ENCODE measurements at places on chromosomes 13 and 19.

DNA sequence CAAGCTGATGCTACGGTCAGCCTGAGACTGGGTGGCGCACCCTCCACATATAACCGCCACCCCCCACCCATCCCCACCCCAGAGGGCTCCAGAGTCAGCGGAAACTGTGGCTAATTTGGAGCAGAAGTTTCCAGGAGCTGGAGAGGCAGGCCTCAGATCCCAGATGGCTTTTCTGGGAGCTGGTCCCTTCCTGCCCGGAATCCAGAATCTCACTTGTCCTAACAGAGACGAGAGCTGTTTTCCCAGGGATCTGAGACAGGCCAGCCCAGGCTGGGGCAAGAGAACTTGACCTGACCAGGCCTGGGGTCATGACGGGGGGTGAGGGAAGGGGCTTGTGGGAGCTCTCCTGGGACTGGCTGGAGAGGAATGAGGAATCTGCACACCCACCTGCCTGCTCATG lies 6.5 kb downstream of the EPHX3 start:
- no peak for DNase-seq

- no peak for DNase-seq
Observed at GRCh38 chr13:83753912-83754624, 128.2 kb downstream of the SLITRK1 start.

DNA sequence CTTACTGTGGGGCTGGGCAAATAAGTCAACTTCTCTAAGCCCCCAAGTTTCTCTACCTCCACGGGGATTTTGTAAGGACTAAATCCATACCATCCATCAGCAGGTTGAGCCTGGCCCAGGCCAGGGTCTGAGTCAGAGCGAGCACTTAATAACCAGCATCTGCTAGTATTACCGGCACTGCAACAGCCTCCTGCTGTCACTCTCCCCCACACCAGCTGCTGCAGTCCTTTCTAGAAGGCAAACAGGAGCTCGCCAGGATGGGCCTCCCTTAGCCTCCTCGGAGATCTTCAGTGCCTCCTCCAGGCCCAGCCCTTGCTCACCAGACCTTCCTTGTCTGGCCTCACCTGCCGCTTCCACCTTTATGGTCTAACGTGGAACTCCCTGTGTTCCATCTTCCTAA lies 3.2 kb downstream of the NAPA start:
- DNase-seq, result no peak

DNA sequence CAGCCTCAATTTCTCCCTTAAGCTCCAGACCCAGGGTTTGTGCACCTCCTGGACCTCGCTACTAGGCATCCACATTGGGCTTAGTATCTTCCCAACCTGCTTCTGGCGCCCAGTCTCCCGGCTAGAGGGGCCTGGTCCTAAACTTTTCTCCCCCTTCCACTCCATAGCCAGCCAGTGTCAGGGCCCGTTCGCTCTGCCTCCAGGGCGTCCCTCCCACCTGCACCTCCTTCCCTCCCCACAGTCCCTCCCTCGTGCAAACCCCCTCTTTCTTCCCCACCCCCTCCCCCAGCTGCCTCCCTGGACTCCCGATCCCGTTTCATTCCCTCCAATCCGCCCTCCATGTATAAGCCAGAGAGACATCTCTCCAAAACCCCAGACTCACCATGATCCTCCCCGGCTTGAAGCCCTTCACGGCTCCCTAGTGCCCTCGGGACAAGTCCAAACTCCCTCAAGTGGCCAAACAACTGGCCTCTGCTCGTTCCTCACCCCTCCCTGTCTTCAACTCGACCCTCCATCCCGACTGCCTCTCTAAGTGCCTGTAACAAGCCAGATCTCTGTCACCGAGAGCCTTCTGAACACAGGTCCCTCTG lies 997 bp upstream of the SAMD4B start:
- no peak for DNase-seq

DNA sequence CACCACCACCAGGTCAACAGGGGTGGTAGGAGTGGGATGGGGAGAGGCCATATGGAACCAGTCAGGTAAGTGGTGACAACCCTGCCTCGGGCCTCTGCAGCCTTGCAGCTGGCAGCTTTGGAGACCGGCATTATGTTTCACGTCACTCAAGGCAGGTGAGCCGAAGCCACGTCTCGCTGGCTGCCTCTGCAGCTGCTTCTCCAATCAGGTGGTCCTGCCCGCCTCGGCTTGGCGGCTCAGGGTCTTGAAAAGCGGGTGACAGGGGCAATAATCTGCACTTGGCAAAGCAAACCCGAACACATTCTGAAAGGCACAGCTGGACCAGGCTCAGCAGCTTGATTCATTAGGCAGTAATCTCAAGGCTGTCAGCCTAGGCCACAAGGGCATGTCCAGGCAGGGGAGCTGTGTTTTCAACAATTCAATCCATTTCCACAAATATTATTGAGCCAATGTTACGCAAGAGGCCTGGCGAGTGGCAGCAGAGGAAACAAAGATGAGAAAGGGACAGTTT lies 77.4 kb upstream of the PCDH8 start:
- DNase-seq, result no peak

Measured in T-helper 17 cell (primary cell).